Stomach (tissue), 19 donors: ENCODE measurements at places on chromosomes 6 and 20.

- peak; percentile 75 for DNase-seq
Measured at GRCh38 chr6:150659046-150659763, 59.5 kb downstream of the PLEKHG1 start.

DNA sequence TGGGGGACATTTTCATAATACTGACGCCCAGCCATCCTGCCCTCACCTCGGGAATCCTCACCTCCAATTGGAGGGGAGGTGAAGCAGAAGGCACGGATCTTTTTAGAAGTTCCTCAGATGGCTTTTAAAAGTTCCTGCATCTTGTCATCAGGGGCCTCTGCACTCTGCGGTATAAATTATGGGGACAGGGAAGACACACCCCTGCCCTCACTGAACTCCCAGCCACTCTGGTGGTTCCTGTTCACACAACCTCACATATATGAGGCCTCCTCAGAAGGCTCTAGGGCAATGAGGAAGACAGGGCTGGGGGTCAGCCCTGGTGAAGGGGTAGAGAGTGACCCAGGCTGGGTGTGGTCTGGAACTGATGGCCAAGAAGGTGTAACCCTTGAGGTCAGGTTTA, 187.0 kb downstream of the SOD2 start:
- no peak for DNase-seq

DNA sequence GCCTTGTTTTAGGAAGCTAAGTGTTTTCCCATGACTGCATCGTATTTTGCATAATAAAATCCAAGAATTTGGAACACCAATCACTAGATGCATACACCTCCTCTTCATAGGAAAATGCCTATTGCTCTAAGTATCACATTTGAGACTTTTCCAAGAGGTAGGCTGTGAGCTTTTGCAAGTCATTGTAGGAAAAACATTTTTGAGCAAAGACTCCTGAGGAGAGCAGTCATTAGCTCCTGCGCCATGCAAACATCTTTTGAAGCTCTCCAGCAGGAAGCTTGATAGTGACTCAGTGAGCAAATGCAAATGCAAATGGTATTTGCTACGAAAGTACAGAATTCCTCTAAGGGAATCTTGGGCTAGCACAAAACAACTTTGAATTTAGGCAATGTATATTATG, 750.4 kb downstream of the QKI start:
- no peak for DNase-seq

DNA sequence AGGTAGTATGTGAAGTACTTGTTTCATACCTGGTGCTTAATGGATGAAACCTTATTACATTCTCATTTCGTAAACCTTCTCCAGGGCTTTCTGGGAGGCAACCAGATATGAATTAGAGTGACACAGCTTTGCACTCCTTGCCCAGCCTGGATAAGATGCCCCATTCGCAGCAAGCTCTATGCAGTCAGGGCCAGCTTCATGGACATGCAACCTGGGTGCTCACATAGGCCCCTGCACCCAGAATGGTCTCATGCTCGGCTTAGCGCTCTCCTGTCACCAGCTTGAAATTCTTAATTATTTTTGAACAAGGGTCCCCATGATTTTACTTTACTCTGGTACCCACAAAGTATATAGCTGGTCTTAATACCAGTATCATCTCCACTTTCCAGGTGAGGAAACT, 11.3 kb upstream of the PTGIS start:
- no peak for DNase-seq

- DNase-seq, result no peak
Measured at GRCh38 chr6:37125774-37126492, 44.0 kb upstream of the PIM1 start.

DNA sequence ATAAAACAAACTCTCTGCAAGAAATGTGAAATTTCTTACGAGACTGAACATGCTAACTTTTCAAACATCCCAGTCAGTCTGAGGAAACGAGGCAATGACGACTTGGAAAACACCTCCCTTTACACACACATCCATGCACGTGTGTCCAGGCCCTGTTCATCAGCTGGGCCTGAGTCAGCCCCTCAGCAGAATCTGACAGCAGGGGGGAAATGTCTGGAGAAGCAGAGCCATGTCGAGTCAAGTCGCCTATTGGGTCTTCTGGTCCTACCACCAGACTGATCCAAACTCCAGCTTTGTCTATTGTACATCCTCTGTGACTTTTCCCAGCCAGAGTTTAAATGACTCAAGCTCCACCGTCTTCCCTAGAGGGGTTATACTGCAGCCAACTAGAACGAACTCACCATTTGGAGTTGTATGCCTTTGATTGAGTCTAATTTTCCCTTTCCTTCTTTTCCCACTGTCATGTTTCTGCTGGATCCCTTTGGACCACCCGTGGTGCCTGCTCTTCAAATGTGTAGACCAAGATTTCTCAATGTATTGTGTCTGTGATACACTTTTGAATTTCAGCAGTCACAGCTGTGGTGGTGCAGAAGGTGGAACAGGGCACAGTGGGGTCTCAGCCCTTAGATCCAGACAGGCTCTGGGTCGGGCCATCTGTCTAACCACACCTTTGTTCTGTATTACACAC, 254.0 kb downstream of the CDC5L start:
- no peak for DNase-seq

DNA sequence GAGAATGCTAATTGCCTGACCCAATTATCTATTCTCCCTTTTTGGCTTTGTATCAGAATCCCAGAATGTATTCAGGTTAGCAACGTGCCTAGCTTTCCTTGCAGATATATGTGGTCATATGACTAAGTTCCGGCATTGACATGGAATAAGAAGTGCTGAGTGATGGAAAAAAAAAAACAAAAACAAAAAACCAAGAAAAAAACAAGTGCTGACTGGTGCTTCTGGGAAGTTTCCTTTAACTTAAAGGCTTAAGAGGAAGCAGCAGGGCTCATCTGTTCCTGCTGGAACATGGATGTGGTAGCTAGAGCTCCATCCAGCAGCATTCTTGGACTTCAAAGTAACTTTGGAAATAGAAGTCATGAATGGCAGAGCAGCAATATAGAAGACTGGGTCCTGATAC, 10.4 kb upstream of the RPF2 start:
- no peak for DNase-seq

GRCh38 chr6:37155394-37156312, 14.3 kb upstream of the PIM1 start:
- DNase-seq, result peak; percentile 40

GRCh38 chr20:47950913-47951283, 165.6 kb upstream of the SULF2 start:
- no peak for DNase-seq

GRCh38 chr6:107219851-107220250, 104.5 kb upstream of the BEND3 start:
- DNase-seq, result no peak

GRCh38 chr20:51442602-51443001, 99.9 kb downstream of the NFATC2 start:
- DNase-seq, result no peak

GRCh38 chr6:28816909-28817807, 106.6 kb downstream of the TRIM27 start:
- no peak for DNase-seq

GRCh38 chr6:75870389-75870788, 121.3 kb downstream of the MYO6 start:
- DNase-seq, result no peak

- no peak for DNase-seq
Measured at GRCh38 chr6:3506751-3507383, 50.0 kb upstream of the SLC22A23 start.

DNA sequence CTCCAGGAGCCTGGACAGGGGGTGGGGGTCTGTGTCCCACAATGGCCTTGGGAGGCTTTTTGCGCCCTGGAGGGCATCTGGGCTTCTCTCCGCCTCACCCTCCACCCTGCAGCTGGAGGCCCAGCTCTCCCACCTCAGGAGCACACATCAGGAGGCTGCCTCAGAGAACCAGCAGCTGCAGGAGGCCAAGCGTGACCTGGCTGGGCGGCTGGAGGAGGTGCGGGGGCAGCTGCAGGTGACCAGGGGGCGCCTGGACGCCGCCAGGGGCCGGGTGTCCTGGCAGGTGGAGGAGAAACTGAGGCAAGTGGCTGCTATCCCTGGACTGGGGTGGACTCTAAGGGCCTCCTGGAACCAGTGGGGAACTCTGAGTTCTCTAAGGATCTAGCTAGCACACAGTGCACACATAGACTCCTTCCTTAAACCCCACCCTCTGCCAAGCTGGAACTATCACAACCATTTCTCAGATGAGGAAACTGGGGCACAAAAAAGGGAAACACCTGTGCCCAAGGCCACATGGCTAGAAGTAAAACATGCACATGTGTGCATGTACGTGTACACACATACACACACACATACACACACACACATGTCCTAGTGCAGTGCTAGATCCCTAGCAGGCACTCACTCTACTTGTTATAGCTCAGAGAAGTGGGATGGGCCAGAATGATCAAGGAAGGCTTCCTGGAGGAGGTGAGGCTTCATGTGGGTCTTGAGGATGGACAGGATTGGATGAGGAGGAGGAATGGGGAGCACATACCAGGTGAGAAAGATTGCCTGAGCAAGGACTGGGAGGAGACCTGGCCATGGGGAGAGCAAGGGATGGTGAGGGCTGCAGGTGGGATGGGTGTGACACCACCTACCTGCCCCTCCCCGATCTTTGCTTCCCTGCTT, 22.9 kb downstream of the RAB44 start:
- DNase-seq, result no peak

DNA sequence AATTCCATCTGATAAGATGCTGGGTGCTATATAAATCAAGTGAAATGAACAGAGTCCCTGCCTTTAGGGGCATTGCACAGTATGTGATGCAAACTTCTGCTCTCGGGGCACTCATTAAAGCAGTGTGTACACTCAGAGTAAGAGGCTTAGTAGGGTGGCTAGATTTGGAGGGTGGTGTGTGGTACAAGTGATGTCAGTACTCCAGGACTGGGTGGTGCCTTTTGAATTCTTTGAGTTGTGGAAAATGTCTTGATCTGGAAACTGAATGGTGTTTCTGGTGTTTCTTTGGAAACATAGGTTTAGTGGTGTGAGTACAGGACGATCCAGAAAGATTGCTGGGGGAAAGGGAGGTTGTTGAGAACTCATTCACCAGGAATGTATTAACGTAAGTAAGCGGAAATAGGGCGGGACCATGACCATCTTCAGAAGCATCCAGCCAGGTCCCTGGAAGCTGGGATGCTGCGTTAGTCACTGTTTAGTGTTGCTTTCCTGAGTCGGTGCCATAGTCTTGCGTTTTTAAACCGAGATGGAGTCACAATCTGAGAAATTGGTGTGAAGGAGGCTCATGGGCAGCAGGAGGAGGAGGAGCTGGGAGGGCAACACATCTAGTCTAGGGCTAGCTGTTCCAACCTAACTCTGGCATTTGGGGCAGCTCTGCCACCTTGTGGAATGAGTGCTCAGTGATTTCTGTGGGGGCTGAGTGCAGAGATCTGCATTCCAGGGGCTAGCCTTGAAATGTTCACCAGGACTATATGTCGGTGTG, 70.3 kb downstream of the SCAND1 start:
- peak; percentile 89 for DNase-seq

- peak; percentile 6 for DNase-seq
Measured at GRCh38 chr6:9646342-9647070, 768.4 kb downstream of the TFAP2A start.

GRCh38 chr20:3586093-3586492, 77.1 kb downstream of the GFRA4 start:
- no peak for DNase-seq

- no peak for DNase-seq
Measured at GRCh38 chr6:747921-748320, 55.0 kb upstream of the EXOC2 start.

- DNase-seq, result no peak
Measured at GRCh38 chr6:52059821-52060220, 27.6 kb downstream of the PKHD1 start.

DNA sequence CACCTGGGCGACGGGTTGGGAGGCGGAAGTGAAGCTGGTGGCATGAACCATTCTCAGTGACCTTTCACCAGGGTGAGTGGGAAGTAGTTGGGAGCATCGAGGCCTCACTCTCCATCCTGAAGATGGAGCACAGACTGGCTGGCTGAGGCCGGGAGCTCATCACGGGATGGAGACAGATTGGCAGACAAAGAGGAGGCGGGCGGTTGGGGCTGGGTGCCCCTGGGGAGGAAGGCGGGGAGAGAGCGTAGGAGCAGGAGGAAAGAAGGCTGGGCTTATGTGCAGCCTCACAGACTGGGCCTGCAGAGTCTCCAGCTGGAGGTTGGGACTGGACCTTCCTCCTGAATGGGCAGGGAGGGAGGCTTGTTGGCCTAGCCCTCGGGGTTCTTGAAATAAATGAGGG, 44.2 kb upstream of the SCRT2 start:
- DNase-seq, result no peak

GRCh38 chr20:51043811-51044210, 20.9 kb upstream of the KCNG1 start:
- DNase-seq, result no peak

DNA sequence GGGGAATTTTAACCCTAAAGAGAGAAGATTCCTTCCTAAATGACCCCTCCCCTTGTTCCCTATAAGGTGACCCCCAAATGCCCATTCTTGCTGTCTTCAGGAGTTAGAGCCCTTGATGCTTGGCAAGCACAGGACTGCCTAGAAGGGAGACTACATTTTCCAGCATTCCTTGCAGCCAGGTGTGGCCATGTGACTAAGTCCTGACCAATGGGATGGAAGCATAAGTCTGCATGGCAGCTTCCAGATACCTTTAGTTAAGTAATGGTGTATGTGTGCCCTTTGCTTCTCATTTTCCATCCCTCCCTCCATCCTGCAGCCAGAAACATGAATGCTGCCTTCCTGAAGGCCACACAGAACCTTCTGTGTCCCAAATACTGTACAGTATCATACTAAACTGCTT, 5.5 kb downstream of the BFSP1 start:
- peak; percentile 73 for DNase-seq

DNA sequence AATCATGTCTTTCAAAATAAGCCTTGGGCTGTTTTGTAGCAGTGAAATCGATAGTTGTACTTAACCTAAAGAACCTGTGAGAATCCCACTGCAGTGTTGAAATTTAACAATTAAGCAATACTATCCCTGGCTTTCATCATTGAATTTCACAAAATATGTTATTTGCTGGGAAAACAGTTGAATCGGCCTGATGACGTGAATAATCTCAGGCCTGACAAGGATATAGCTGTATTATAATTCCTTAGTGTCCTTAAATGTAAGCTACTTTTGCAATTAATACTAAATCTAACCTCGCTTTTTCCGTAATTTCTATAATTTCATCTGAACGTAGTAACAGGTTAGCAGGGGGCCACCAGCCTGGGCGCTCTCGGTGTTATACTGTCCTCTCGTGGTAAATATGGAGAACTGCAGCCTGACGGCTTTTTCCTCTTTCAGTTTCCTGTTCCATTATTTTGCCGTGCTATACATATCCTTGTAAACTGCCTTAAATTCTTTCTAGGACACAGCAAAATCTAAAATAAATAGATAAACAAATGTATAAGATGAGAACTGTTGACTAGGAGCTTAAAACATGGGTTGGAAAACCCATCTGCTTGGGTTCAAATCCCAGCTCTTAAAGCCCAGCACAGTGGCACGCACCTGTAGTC, 24.0 kb downstream of the MTFR2 start:
- DNase-seq, result peak; percentile 80

GRCh38 chr6:150145427-150145826, 2.6 kb downstream of the PPP1R14C start:
- no peak for DNase-seq

DNA sequence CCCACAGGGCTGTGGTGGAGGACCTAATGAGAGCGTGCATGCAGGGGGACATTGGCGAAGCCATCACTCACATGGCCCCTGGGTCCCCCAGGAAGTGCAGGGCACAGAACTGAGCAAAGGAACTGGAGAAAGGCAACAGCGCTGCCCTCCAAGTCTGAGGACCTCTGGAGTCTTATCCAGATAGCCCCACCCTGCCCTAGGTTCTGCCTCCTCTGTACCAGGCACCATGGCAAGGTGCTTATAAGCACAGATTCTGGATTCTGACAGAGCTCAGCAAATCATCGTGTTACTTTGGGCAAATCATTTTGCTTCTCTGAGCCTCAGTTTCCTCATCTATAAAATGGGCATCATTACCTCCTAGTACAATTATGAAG, 44.5 kb downstream of the SLC13A3 start:
- no peak for DNase-seq
